ENCODE measurements at places on chromosomes 12 and 14.

- no peak for DNase-seq
These were observed 50.8 kb downstream of the VCPKMT start for GRCh38 chr14:50065583-50065982.

DNA sequence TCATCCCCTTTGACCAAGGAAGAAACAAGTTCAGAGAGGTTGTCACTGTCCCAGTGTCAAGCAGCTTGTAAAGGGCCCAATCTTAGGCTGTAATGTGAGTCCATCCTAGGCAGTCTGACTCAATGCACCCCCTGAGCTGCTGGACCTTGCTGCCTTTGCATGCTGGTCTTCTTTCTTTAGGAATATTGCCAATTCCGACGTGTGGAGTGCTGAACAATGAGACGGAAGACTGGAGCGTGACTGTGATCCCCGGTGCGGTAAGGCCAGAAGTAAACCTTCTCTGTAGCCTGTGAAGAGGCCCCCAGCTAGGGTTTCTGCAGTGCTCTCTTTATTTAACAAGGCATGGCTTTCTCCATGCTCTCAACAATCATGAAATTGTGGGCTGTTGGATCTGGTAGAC is 963 bp downstream of the TCTN2 start:
- DNase-seq, result no peak

DNA sequence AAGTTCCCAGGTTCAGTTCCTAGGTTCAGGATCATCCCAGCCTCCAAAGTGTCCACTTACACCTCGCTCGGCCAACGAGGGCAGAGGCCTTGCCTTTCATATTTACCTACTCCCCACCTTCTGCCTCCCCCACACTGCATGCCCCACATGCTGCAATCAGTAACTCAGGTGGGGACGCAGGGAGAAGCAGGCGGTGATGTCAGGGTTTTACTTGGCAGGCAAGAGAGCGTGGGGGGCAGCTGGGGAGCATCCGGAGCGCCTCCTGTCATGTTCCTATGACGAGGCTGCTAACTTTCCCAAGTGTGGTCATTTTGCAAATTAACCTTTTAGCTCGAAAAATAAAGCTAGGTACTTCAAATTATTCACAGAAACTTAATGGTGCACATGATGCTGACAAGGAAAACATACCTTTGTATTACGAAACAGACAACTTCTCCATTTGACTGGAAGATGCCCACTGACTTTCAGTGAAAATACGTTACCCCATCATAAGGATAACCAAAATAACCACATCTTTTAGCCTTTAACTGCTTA is 53.8 kb downstream of the SETD3 start:
- no peak for DNase-seq

- no peak for DNase-seq
These were observed 73.8 kb upstream of the RFX4 start for GRCh38 chr12:106508966-106509365.

- no peak for DNase-seq
These were observed 104.1 kb downstream of the SMOC1 start for GRCh38 chr14:69983317-69983716.

- no peak for DNase-seq
These were observed 176.8 kb downstream of the ERC1 start for GRCh38 chr12:1167784-1168183.

GRCh38 chr12:84599539-84599938 is 313.1 kb downstream of the SLC6A15 start:
- DNase-seq, result no peak

DNA sequence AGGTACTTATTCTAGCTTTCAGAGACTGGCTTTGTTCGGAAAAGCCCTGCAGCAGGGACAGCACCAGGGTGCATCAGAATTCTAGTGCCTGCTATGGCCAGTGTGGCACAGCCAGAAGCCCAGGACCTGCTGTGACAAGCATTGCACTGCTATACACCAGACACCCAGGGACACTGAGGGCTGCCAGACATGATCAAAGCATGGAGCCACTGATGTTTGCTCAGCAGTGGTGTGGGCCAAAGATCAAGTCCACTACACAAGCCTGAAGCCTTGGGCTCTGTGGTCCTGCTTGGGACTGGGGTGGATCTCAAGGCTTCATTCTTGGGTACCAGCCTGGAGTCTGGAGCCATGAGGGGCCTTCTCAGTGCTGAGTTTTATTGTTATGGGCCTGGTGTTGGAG is 36.1 kb upstream of the CDKN3 start:
- DNase-seq, result no peak

DNA sequence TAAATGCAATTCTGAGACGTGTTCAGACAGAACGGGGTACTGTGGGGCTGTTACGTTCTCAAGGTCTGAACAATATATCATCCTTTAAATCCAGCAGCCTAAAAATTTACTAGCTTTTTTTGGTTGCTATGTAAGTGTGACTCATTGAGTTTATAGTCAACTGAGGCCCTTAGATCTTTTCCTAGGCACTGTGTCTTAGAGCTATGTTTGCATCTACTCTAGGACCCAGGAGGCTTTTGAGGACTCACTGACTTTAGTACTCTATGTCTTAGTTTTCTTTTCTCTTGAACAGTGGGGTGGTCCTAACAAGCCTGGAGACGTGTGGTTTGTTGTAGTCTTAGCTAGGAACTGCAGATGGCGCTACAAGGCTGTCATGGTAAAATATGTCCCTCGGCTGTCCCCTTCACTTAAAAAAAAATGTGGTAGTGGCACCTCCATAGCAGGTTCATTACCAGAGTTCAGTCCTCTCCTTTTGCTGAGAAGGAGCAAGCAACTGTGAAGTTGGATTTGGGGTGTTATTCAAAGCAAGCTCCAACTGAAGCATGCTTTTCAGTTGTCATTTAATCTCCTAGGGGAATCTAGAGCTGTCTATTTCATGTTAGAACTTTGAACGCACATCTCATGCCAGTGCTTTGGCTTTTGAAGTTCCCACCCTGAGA is 8.7 kb upstream of the SPATS2 start:
- DNase-seq, result peak; percentile 68

- DNase-seq, result no peak
These were observed 14.2 kb downstream of the NOXRED1 start for GRCh38 chr14:77409131-77409533.

- no peak for DNase-seq
These were observed 23.4 kb upstream of the EID3 start for GRCh38 chr12:104280111-104280510.

DNA sequence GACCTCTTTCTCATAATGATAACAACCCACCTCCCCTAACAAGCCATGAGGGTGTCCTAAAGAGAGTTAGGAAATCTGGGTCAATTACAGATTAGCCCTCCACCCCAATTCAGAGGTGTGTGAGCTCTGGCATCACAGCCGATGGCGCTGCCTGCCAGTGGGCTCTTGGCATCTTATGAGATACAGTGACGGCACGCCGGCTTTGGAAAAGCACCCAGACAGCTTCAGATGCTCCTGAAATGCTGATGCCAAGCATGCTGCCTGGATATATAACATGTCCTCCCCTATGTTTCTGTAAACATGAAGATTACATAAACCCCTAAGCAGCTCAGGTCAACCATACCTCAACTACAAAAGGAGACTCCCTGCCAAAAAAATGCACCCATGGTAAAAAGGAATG is 152.6 kb downstream of the TTC7B start:
- DNase-seq, result no peak

GRCh38 chr14:72462056-72462455 is 431.8 kb downstream of the DPF3 start:
- DNase-seq, result no peak

DNA sequence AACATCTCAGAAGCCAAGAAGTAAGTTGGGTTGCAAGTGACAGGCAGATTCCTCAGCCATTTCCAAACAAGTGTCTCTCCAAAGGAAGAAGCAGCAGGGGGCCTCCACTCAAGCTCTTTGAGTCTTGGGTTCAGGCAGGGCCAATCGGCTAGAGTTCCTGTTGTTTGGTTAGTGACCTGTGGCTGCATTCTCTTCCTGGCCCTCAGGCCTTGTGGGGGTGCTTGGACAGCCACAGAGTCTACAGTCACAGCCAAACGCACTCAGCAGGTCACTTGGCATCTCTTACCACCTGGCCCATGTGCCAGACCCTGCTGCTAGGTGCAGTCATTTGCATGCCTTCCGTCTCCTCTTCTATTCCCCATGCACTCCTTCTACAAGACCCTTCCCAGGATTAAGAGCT is 353.9 kb downstream of the GRIN2B start:
- DNase-seq, result no peak

DNA sequence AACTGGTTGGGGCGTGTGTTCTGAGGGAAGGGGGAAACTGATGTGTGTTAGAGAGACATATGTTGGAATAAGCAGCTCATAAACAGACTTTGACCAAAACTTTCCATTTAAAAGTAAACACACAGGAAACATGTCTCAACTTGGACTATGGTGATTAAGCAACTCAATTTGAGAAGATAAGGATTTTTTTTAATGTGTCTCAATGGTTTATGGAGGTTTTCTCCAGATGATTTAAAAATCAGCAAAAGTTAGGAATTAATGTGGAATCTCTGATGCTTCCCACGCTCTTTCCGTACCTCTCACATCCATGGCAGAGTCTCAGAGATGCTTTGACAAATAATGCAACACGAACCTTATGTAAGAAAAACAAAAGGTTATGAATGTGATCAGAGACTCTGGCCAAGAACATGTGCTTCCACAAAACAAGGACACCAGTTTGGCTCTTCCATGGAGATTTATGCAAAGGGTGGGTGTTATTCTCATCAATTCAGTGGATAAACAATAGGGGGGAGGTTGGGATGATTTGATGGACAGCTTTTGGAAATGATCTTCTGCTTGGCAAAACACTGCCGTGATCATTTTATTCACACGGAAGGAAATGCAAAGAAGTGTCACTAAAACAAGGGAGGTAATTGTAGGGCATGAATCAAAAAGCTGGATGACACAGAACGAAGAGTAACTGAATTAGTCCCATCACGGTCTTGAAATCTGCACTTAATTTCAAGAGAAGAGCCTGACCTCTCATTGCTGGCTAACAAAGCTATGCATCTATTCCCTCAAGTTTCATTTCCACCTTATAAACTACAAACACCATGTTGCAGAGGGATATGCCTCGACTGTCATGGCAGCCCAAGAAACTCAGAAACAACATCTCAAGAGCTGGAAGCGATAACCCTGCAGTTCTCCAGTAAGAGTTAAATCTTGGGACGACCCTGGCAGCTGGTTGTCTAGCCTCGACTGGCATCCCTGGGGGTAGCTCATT is 76.5 kb downstream of the FOXN3 start:
- DNase-seq, result no peak

DNA sequence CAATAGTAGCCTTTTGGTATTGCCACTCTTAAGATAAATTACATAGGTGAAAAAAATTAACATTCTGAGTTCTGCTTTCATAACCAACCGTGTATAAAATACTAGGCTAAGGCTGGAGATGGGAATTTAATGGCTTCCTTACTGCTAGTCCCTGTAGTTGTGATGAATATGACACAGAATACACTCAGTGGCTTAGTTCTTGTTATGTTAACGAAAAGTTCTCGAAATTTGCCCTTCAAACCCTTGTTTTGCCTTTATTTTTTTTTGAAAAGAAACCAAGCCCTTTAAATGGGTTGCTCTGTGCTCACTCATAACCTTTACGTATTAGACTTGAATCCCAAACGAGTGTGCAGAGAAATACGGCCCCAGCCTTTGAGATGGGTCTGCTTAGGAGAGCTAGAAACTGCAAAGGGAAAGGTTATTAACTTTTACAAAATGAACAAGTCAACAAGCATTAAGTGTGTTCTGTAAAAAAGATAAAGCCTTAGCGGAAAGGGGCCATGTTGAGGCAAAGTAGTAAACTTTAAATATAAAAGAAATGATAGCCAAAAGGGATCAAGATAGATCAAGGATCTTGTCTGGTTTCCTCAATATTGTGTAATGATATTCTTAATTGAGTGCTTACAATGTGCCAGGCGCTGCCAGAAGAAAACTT is 1.7 kb downstream of the NUDT4 start:
- DNase-seq, result no peak

DNA sequence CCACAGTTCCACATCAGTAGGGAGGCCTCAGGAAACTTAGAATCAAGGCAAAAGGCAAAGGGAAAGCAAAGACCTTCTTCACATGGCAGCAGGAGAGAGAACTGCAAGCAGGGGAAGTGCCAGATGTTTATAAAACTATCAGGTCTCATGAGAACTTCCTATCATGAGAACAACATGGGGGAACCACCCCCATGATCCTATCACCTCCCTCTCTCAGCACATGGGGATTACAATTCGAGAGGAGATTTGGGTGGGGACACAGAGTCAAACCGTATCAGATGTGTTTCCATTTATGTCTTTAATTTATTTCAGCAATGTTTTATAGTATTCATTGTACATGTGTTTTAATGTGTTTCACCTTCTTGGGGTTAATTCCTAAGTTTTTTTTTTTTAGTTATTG is 25.8 kb downstream of the METAP2 start:
- DNase-seq, result no peak

GRCh38 chr14:35628989-35629388 is 95.0 kb downstream of the INSM2 start:
- DNase-seq, result no peak

- DNase-seq, result no peak
These were observed 22.0 kb downstream of the OR5AU1 start for GRCh38 chr14:21133901-21134300.

DNA sequence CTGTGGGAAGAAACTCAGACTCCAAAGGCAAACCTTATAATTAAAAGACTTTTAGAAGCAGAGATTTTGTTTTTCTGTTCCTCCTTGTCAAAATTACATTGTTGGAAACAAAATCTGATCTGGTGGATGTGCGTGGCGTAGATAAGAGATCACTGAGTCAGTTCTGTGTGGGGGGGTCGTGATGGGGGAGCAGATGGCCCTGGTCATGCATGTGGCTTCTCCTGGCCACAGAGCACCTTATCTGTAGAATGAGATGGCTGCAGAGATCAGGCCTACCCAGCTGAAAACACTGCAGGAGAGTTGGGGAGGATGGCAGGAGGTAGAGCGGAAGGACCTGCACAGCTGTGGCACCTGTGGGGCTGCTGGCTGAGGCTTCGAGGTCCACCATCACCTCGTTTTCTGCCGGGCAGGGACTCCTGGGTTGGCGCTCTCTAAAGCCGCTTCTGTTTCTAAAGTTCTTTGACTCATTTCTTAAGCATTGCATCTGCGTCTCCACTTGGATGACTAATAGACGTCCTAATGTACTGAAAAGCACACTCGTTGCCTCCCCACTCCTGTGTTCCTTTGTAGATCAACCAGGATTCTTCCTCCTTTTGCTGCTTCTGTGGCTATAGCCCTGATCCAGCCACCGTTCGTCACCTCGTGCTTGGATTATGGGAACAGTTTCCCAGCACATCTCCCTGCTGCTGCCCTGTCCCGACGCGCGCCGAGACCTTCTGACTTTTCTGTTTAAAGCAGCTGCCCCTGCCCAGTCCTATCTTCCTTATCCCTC is 93.4 kb downstream of the TSPAN9 start:
- DNase-seq, result no peak

- DNase-seq, result no peak
These were observed 875 bp downstream of the IRAK3 start for GRCh38 chr12:66189889-66190288.
